ENCODE measurements at places on chromosomes 11 and 22. TPM values are rescaled to one million over a fixed set of nuclear protein-coding genes. Genes with fewer than 3 reads are reported as not detected.

DNA sequence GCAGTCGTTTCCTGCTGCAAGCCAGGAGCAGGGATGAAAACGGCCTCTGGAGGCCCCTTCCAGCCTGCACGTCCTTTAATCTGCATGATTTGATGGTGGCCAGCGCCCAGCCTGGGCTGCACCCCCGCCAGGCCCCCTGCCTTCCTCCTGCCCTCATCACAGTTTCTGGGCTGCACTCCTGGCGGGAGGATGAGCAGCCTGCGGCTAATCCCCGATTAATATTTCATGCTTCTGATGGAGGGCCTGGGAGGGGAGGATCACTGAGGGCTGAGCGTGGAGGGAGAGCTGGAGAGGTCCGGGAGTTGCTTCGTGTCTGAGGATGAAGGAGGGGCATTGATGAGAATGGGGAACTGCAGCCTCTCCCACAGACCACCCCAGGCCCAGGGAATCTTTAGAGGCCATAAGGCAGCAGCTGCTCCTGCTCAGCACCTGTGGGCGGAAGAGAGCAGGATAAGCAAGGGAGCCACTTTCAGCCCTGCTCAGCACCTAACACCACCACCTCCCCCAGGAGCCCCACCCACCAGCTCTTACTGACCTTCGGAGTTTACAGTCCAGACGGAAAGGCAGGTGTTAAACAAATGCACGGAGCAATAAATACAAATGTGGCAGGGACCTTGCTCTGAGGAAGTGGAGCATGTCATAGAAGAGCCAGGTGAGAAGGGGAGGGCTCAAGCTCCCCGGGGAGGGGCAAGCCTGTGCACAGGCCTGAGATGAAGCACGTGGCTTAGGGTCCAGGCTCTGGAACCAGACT, 135.0 kb upstream of the NECTIN1 start:
- no peaks in the 10 kb centered on the region for H3K36me3 ChIP-seq
- H3K4me3 ChIP-seq: no peak overlapping the region
- H3K27me3 ChIP-seq: peaks cover 68% of the 10 kb centered on the region
- H3K27ac ChIP-seq: no peak overlapping the region
- no peaks in the 10 kb centered on the region for H3K4me1 ChIP-seq

- DNase-seq: no peak
- no peak overlapping the region for H3K4me3 ChIP-seq
- H3K27ac ChIP-seq: no peak overlapping the region
These were observed 3.2 kb downstream of the CD6 start for GRCh38 chr11:60974726-60975125.

DNA sequence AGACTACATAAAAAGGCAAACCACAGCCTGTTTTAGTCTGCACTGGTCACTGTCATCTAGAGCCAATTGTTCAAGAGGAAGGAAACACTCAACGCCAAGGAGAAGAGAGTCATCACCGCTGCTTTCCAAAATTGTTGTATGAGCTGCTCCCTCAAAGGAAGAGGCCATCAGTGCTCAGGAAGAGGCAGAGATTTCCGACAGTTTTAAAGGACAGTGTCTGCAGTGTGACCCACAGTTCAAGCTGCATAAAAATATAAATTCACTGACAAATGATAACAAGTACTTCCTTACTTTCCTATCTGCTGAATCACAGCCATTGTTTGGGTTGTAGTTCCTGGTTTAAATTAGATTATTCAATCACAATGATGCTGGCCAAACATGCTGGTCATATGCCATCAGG, 16.4 kb downstream of the PRCP start:
- no peaks in the 10 kb centered on the region for H3K36me3 ChIP-seq
- no peaks in the 10 kb centered on the region for H3K4me1 ChIP-seq
- no peaks in the 10 kb centered on the region for H3K27me3 ChIP-seq
- no peak overlapping the region for H3K4me3 ChIP-seq

DNA sequence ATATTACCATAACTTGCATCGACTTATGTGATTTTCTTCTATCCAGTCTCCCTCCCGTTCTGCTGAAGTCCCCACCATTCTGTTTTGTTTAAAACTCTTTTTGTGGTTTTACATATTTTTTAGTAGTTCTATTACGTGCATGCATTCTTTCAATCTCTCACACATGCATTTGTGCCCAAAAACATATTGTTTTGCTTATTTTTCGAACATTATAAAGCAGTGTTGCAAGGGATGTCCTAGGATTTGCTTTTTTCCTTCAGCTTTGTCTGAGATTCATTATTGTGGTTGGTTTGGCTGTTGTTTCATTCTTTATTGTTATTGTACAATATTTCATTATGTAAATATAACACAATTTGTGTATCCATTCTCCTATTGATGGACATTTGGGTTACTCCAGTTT, 235.7 kb downstream of the DYNC2H1 start:
- no peaks in the 10 kb centered on the region for H3K4me1 ChIP-seq
- H3K36me3 ChIP-seq: no peaks in the 10 kb centered on the region
- H3K27me3 ChIP-seq: no peaks in the 10 kb centered on the region
- H3K4me3 ChIP-seq: no peak overlapping the region
- DNase-seq: no peak

- H3K36me3 ChIP-seq: no peaks in the 10 kb centered on the region
- no peaks in the 10 kb centered on the region for H3K27me3 ChIP-seq
- H3K4me1 ChIP-seq: peaks cover 13% of the 10 kb centered on the region
- no peak overlapping the region for H3K27ac ChIP-seq
- H3K4me3 ChIP-seq: no peak overlapping the region
- DNase-seq: no peak
These were observed 47.8 kb upstream of the CCND1 start for GRCh38 chr11:69592986-69593650.

DNA sequence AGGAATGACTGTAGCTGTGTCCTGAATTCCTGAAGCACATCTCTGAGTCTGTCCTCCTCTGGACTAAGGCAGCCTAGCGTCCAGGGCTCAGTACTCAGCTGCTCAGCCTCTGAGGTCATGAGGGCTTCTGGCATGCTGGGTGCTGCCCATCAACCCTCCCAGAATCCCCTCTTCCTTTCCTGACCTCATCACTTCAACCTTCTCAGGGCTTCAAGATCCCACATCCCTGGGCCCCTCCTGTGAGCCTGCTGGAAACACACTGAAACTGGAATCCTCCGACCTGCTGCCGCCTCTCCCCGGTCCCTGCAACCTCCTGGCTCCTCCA, 803 bp downstream of the KRTAP5-8 start:
- no peak for DNase-seq
- no peaks in the 10 kb centered on the region for H3K27me3 ChIP-seq
- no peaks in the 10 kb centered on the region for H3K36me3 ChIP-seq

GRCh38 chr22:37559901-37560607, at the start of gene CDC42EP1:
CDC42EP1 (plus strand) TSS chr22:37560480; CDS start chr22:37566350, 5,870 bp downstream.
- no peaks in the 10 kb centered on the region for H3K36me3 ChIP-seq
- peak; percentile 82 for DNase-seq
- peaks cover 35% of the 10 kb centered on the region for H3K4me1 ChIP-seq
- H3K27ac ChIP-seq: peak within 1 kb of the TSS; percentile 94
- no peaks in the 10 kb centered on the region for H3K27me3 ChIP-seq

DNA sequence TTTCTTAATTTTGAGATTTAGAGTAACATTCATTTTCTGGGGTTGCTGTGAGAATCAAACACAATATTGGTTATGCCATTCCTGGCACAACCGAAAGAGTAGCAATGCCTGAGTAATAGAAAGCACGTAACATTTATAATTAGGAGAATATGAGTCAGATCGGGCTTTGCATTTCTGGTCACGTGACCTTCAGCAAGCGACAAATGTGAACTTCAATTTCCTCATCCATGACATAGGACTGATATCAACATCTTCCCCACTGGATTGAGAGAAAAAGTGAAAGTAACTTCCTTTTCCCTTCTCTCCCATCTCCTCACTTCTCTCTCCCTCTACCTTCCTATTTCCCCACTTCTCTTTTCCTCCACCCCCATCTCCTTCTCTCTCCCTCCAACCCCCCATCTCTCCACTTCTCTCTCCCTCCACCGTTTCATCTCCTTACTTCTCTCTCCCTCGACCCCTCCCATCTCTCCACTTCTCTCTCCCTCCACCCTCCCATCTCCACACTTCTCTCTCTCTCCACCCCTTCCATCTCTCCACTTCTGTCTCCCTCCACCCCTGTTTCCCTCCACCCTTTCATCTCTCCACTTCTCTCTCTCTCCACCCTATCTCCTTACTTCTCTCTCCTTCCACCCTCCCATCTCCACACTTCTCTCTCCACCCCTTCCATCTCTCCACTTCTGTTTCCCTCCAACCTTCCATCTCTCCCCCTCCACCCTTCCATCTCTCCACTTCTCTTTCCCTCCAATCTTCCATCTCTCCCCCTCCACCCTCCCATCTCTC, 33.5 kb upstream of the CAT start:
- no peaks in the 10 kb centered on the region for H3K36me3 ChIP-seq
- DNase-seq: peak; percentile 91
- H3K27ac ChIP-seq: no peak overlapping the region
- H3K4me3 ChIP-seq: peak overlapping the region; percentile 60
- H3K4me1 ChIP-seq: peaks cover 7% of the 10 kb centered on the region

- H3K27me3 ChIP-seq: peaks cover 19% of the 10 kb centered on the region
- DNase-seq: peak; percentile 17
- H3K4me1 ChIP-seq: 0 out of 2 replicates have a peak, but pooled peaks cover 3% of the 10 kb centered on the region
- H3K4me3 ChIP-seq: no peak overlapping the region
These were observed 2.1 kb upstream of the LHFPL7 start for GRCh38 chr22:24948356-24949202.

- no peak overlapping the region for H3K27ac ChIP-seq
- no peak for DNase-seq
- no peak overlapping the region for H3K4me3 ChIP-seq
- H3K27me3 ChIP-seq: no peaks in the 10 kb centered on the region
These were observed 2.9 kb downstream of the NF2 start for GRCh38 chr22:29606320-29606719.

GRCh38 chr11:102709201-102709945, 3.8 kb upstream of the MMP27 start:
- no peak overlapping the region for H3K27ac ChIP-seq
- DNase-seq: peak; percentile 44
- no peak overlapping the region for H3K4me3 ChIP-seq
- no peaks in the 10 kb centered on the region for H3K36me3 ChIP-seq
- H3K27me3 ChIP-seq: peaks cover 9% of the 10 kb centered on the region

GRCh38 chr11:108787105-108787504, 122.2 kb downstream of the DDX10 start:
- no peak overlapping the region for H3K4me3 ChIP-seq
- no peak for DNase-seq
- no peaks in the 10 kb centered on the region for H3K36me3 ChIP-seq
- H3K27ac ChIP-seq: no peak overlapping the region

DNA sequence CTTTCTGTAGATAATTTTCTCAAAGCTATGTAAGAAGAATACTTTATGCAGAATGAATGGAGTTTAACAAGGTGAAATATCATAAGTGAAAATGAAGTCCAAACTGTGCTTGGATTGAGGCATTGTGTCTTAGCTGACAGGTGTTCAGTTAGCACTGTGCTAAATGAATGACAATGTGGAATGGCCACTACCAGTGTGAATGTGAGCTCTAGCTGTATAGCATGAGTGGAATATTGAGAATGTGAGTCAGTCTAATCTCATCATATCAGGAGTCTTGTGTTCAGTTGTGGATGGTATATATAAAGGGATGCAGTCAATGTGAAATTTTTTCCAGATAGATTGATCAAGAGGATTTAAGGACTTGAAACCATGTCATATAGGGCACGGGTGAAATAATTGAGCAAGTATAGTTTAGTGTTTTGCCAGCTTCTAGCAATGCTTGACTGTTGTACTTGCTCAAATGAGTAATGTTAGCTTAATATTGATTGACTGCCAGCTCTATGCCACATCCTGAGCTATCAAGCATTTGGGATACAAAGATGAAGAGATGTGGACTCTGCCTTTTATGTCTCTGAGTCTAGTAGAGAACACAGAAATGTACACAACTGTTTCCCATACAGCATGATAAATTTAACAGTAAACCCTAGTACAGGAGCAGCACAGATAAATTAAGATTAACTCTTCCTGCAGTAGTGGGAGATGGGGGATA, 10.6 kb upstream of the RAG2 start:
- H3K36me3 ChIP-seq: no peaks in the 10 kb centered on the region
- H3K4me1 ChIP-seq: no peaks in the 10 kb centered on the region
- H3K4me3 ChIP-seq: no peak overlapping the region
- DNase-seq: no peak

Gene MFRP
- total RNA-seq: not detected

Gene CD44
- total RNA-seq: 506 TPM

Gene NFAM1
- not detected for total RNA-seq

Gene DYNC2H1
- 27.0 TPM for total RNA-seq
